SK-N-DZ (cell line): ENCODE measurements at places on chromosomes 16 and 17.
A peak's percentile ranks its signal among the peaks of the same experiment; 100 is the strongest.

GRCh38 chr16:30691907-30692306 is 7.1 kb upstream of the SRCAP start:
- DNase-seq: no peak

- no peak for DNase-seq
Observed at GRCh38 chr17:48348352-48348751, 81.7 kb downstream of the SKAP1 start.

DNA sequence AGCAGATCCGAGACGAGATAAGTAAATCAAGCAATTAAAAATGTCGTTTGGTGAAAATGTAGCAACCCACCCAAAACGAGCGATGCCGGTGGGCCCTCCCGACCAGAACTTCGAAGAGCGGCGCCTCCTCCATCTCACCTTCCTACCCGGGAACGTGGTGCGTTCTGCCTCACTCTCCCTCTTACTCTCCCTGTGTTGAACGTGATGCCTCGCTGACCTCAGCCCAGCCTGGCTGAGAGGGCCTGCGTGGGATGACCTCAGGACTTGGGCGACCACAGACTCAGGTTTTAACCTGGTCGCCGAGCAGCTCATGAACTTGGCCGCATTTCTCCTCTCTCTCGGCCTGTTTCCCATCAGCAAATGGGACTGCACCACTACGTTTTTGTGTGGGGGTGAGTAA is 69.7 kb upstream of the RPL38 start:
- DNase-seq: no peak

DNA sequence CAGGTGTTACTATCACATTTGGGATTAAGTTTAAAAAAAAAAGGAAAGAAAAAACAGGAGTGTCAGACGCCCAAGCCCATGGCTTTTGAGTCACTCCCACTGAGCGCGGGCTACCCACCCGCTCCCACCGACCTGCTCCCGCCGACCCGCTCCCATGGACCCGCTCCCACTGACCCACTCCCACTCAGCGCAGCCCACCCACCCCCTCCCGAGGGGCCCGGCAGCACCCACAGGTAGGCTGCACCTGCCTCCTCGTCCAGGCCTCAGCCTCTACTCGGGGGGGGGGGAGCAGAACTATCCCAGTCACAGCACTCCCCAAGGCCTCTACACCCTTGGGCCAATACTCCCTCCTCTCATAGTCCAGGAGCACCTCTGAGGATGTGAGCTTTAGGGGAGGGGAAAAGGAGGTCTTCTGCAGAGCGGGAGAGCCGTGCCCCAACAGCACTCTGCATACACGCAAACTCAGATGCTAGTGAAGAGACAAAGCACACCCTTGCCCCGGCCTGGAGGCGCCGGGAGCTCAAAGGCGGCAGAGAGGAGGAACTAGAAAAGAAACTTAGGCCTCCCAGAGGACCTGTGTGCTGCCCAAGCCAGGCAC is 2.9 kb downstream of the CLUH start:
- no peak for DNase-seq

DNA sequence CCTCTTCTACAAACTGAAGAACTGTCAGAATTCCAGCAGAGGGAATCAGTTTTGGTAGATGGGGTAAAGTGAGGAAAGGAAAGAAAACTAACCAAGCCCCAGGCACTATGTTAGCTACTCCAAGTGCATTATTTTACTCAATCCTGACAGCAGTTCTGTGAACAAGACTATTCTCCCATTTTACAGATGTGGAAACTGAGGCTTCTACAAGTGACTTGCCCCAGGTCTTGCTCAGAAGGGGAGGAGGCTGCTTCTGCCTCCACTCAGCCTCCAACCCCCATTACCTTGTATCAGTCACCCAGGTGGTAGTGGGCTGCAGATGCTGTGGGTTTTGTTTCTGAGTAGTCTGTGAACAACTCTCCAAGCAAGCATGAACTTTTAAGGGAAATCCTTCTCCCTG is 315.2 kb upstream of the MAF start:
- DNase-seq: no peak

DNA sequence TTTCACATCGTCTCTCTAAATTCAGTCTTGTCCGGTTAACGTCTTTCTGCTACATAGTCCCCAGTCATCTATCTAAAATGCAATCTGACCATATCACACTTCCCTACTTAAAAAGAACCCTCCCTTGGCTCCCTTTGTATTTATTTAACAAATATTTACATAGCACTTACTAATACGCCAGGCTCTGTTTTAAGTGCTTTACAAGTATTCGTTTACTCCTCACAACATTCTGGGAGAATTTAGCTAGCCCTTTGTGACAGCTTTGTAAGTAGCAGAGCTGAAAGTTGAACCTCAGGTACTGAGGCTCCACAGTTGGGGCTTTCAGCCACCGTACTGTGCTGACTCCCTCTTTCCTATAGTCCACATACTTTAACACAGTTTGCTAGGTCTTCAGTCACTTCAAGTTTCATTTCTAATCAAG is 9.2 kb downstream of the PAFAH1B1 start:
- no peak for DNase-seq

- DNase-seq: no peak
Observed at GRCh38 chr17:47669081-47669480, 19.4 kb downstream of the KPNB1 start.

DNA sequence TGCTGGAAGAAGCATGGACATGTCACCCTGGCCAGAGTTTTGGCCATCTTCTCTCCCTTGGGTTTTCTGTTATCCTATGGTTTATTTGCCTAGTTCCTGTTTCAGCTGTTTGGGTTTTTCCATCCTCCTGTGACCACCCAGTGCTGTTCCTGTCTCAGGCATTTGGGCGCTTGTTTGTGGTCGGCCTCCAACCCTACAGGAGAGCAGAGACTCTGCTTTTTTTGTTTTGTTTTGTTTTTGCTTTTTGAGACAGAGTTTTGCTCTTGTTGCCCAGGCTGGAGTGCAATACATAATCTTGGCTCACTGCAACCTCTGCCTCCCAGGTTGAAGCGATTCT is 3.3 kb upstream of the ZC3H7A start:
- no peak for DNase-seq

GRCh38 chr17:29747660-29748059 is 124.9 kb upstream of the CORO6 start:
- DNase-seq: peak; percentile 38

- peak; percentile 41 for DNase-seq
Observed at GRCh38 chr16:79716645-79717332, 116.3 kb upstream of the MAF start.

DNA sequence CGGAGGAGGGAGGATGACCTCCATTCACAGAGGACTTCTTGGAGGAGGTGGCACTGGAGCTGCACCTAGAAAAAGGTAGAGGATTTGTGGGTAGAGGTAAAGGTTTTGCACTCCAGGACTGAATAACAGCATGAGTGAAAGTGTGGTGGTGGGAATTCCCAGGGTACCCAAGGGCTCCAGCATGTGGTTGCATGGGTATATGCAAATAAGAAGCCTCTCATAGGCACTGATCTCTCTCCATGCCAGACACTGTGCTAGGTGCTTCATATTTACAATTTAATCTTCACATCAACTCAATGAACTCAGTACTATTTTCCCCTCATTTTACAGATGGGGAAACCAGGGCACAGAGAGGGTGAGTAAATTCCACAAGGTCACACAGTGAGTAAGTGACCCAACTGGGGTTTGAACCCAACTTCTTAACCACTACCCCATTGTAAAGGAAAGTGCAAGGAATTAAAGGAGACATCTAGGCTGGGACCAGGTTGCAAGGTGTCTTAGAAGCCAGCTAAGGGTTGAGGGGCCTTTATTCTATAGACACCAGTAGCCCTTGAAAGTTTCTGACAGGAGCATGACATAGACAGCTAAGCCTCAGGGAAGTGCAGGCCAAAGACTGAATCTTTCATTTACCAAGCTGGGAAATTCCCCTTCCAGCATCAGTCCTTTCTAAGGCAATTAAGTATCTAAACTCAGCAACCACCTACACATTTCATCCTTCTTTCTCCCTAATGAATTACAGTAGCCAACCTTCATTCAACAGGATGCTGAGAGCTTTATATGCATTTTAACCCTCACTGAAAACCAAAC is 21.3 kb downstream of the SCNN1B start:
- no peak for DNase-seq

DNA sequence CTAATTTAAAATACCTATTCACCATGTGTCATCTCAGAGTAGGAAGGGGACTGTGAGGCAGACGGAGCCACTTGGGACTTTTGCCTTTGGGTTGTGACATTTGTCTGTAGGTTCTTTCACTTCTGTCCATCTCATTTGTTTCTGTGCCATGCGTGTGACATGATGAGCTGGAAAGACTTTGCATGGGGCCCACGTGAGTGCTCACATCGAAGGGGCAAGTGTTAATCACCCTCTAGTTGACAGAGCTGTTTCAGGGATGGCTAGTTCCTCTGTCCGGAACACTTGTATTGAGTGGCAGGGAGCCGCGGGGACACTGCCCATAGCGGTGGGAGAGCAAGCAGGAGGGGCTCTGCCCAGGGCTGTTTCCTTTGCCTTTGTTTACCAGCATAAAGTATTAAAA is 112.0 kb downstream of the RPTOR start:
- DNase-seq: no peak

DNA sequence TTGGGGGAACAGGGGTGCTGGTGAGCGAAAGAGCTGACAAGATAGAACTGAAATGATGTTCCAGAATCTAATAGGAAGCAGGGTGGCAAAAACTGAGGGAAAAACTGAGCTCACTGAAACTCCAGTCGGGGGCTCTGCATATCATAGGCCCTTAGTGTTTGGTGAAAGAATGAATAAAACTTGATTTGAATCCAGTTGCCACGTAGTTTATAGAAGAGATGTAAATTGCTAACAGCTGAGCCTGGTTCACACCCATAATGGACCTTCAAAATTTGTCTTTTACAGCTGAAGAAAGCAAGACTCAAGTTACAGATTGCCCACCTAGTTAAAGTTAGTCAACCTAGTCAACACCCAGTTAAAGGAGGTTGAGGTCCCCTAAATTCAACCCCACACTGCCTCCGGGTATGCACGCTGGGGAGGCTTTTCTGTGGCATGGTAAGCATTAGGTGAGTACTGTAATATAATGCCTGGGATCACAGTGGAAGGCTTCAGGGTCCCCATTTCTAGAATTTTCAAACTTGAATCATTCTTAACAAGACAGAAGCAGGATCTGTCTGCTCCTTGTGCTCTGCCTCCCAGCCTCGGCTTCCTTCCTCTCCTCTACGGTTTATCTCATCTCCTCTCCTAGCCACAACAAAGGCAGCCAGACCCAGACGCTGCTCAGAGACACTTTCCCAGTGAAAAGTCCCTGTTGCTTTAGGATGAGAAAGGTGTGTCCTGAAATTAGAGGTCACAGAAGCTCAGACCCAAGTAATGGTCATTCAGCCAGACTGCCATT is 26.9 kb upstream of the SUPT4H1 start:
- no peak for DNase-seq

DNA sequence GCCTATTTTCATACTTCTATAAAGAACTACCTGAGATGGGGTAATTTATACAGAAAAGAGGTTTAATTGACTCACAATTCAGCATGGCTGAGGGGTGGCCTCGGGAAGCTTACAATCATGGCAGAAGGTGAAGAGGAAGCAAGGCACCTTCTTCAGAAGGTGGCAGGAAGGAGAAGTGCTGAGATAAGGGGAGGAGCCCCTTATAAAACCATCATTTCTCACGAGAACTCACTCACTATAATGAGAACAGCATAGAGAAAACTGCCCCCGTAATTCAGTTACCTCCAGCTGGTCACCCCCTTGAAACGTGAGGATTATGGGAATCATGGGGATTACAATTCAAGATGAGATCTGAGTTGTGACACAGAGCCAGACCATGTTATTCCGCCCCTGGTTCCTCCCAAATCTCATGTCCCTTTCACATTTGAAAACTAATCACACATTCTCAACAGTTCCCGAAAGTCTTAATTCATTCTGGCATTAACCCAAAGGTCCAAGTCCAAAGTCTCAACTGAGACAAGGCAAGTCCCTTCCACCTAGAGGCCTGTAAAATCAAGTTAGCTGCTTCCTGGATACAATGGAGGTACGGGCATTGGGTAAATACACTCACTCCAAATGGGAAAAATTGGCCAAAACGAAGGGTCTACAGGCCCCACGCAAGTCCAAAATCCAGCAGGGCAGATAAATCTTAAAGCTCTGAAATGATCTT is 237.7 kb downstream of the CDH13 start:
- DNase-seq: no peak

DNA sequence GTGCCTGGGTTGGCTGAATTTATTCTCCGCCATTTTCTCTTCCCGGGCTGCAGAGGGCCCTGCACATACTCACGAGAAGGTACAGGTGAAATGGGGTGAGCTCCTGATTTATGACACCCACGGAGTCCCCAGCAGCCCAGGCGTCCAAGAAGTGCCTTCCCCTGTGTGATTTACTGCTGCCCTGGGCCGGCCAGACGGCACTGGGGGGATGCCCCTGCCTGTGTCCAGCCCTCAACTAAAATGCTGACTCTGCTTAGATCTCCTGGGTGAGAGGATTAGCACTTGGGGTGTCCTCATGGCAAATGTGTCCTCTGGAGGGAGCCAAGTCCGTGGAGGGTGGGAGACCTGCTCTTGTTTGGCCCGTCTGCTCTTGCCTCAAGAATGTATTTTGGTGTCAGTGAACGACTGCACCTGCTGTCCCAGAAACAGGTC is 132.4 kb downstream of the MAF start:
- DNase-seq: no peak

- DNase-seq: no peak
Observed at GRCh38 chr17:55783684-55784245, 32.9 kb downstream of the PCTP start.

- peak; percentile 18 for DNase-seq
Observed at GRCh38 chr16:22141767-22142166, 20.5 kb upstream of the SDR42E2 start.
